Ascending aorta (tissue), 2 donors: ENCODE measurements at places on chromosomes 12 and 14. TPM values are rescaled to one million over a fixed set of nuclear protein-coding genes. Genes with fewer than 3 reads are reported as not detected.

Gene DNAH10
- total RNA-seq: not detected

Gene OASL
- not detected for total RNA-seq

Gene MYF6
- total RNA-seq: not detected

Gene RIN3
- total RNA-seq: 30.3 TPM

Gene STAT2
- total RNA-seq: 246 TPM

Gene RIC8B
- 19.1 TPM for total RNA-seq
